ENCODE measurements at places on chromosomes 13 and 19.

DNA sequence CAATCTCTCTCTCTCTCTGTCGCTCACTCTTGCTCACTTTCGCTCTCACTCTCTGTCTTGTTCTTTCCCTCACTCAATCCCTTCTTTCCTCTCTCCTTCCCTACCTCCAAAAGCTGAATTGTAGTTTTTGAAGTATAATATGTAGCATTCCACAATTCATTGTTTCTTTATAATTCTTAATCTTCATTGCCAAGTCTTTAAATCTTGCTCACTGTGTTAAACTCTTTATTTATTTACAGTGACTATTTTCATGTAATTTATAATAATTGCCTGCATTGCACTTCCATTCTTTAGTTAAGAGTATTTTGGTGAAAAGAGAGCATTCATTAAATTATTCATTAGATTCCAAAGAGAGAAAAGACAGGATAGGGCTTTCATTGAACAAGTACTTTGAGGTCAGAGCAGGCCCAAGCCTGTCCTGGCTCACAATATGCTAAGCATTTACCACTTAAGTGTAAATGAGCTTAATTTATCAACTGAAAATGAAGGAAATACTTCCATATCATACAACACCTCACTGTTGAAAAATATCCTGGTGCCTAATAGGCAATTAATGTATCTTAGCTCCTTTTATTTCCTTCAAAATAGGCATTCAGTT is 257.4 kb upstream of the SLITRK1 start:
- no peak for DNase-seq

GRCh38 chr13:27201661-27202060 is 30.1 kb upstream of the USP12 start:
- DNase-seq = peak; percentile 9

GRCh38 chr19:15191982-15192381 is 8.8 kb downstream of the NOTCH3 start:
- DNase-seq = no peak

DNA sequence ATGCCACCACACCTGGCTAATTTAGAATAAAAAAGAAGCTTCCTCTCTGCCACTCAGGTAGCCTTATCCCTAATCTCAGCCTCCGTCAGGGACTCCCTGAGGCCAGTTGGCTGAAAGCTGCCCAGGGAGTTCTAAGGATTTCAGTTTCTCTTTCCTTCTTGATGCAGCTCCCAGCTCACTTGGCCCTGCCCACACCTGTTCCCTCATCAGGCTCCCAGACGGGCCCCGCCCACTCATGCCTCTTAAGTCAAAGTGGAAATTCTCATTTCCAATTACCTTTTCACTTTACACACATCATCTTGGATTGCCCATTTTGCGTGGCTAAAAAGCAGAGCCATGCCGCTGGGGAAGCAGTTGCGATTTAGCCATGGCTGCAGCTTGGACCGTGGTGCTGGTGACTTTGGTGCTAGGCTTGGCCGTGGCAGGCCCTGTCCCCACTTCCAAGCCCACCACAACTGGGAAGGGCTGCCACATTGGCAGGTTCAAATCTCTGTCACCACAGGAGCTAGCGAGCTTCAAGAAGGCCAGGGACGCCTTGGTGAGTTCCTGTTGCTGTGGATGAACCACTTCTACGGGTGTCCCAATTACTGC is at the start of gene IFNL1:
Gene IFNL1, plus strand, starts transcription at position 353 of the 591 bp plus-strand sequence. Its CDS starts 15 bp downstream, at position 368.
- no peak for DNase-seq

Measured in AG08396 (cell line).